Stimulated activated CD4-positive, alpha-beta T cell treated with anti-CD3 and anti-CD28 coated beads, Interleukin-1b, Interleukin-23, amount 100 ng/mL, for 24 hours (primary cell): ENCODE measurements at places on chromosomes 1 and 21.

DNA sequence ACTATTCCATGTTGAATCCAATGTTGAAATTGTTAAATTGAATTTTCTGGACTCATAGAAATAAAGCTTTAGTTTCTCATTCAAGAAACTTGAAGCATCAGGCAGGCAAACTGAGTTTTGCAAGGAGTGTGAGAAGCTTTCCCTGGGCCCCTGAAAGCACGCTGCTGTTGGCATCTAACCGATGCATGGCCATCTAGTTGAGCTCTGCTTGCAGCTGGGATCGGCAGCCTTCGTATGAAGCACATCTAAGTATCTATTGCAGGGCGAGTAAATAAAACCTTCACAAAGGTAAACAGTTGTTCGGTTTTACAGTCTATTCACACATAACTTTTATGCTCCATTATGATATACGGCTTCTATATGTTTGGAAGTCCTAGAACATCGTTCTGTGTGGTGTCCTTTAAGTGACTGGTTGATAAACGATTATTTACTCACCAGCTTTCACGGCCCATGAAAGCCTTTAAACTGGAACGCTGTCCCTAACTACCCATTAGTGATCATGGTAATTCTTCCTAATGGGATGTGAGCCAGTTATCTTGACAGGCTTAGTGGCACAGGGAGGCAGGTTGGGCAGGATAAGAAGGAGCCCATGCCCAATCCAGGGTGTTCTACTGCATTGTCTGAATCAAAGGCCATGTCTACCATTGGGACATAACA lies 71.7 kb downstream of the SEC16B start:
- DNase-seq = no peak

DNA sequence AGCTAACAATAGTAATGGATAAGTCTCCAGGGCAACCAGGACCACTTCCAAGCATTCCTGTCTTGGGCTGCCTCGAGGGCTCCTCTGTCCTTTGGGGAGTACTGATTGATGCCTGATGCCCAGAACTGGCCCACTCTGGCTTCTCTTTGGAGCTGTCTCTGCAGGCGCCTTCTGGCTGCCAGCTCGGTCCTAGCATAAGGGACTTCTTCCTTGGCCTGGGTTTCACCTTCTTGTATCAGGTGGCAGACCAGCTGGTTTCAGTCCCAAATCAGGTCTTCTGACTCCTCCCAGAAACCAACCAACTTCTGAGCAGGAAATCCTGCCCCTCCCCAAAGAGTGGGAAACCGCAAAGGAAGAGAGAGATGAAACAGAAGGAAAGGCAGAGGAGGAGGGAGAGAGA lies 10.6 kb downstream of the G0S2 start:
- DNase-seq = no peak

GRCh38 chr1:110606657-110607535 lies 738 bp upstream of the KCNA2 start:
- DNase-seq = peak; percentile 17

- DNase-seq = no peak
Measured at GRCh38 chr21:33063907-33064622, 5.9 kb upstream of the OLIG1 start.

DNA sequence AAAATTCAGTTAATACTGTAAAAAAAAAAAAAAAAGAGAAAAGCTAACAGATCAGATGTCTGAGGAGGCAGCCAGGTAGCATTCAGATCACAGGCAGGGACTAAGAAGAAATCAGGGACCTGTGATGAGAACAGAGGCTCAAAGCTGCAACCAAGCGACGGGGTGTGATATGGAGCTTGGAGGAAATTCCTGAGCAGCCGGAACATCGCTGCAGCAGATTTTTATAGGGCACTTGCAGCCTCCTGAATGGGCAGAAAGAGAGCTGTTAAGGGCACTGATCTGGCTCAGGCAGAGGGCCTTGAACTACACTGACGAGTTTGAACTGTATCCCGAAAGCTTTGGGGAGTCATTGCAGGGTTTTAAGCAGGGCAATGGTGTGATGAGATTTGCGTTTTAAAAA lies 315.4 kb downstream of the ADGRL2 start:
- DNase-seq = no peak

GRCh38 chr1:218553197-218553596 lies 208.1 kb downstream of the TGFB2 start:
- no peak for DNase-seq

- DNase-seq = no peak
Measured at GRCh38 chr1:220356981-220357850, 85.0 kb upstream of the RAB3GAP2 start.

DNA sequence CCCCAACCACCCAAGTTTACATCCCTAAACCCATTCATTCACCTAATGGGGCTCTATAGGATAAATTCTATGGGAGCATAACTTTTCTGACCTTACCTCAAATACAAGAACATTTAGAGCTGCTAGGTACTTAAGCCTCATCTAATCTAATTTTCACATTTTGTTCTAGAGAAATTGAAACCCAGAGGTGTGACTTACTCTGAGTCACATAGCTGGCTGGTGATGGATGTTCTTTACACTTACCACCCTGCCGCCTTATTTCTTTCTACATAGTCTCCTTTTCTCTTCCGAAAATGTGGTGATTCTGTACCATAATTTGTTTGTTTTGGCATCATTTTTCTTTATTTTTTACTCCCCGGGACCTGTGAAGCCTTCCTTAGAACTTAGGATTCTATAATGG lies 20.3 kb downstream of the TIPRL start:
- no peak for DNase-seq

DNA sequence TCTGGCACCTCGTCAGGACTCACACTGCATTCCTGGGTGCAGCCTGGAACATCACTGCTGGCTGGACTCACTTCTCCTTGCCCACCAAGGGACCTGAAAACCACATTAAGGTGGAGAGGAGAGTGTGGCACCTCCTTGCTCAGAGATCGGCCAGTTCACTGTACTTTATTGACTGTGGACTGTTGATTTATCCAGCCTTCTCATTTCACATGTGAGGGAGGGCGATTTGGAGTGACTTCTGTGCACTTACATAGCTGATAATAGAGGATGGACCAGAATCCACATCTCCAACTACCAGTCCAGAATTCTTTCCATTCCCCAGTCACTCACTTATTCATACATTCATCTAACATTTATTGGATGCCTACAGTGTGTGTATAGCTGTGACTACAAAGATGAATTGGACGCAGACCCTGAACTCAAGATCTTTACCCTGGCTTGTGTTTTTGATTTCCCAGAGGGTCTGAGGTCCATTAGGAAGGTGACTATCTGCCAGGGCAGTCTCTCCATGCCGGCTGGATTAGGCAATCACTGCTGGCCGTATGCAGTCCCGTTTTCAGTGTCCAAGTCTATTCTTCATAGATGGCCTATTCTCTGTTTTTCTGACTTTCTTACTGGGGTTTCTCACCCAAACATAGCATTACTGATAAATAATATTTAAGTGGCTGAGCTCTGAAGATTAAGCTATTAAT lies 233.5 kb upstream of the SGIP1 start:
- DNase-seq = no peak

- DNase-seq = no peak
Measured at GRCh38 chr1:96080925-96081324, 640.7 kb upstream of the PTBP2 start.

GRCh38 chr1:16324456-16324890 lies 27.8 kb downstream of the FBXO42 start:
- no peak for DNase-seq

DNA sequence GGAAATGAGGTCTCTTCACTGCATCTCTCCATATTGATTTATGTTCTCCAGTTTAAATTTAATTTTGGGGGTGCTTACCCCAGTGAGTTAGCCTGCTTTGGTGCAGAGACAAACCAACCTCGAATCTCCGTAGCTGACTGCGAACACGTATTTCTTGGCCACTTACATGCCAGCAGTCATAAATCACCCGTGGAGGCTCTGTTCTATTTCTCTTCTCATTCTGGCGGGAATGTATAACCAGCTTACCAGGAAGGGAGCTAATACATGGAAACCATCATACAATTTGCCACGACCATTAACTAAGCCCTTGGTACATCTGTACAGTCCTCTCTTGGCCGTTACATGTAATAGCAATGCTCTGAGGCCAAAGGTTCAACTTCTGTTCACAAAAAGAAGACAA lies 148.0 kb downstream of the PLA2G4A start:
- no peak for DNase-seq

DNA sequence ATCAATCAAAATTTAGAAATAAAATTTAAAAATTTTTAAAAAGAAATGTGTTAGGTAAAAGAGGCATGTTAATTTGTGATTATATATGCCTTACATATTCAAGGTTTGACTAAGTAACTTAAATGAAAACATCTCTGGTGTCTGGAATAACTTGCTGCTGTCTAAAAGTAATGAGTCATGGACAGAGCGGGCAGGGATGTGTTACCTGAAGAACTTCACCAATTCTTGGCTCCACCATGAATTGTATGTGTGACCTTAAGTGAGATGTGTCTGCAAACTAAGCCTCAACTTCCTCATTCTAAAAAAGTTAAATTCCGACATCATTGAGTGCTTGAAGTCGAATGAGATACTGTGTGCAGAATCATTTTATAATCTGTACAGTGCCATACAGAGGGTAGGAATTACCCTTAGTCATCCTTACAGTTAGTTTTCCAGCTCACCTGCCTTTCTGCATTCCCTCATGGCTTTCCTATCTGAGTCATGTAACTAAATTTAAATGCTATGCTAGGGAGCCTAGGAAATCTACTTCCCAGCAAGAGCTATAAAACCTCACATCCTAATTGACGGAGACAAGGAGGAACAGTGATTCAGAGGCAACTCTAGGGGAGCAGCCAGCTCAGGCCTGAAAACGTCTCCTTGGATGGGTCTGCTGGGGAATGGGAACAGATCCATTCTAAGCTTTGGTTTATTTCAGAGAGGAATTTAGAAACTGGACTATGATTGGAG lies 100.7 kb upstream of the TSPAN2 start:
- DNase-seq = no peak

DNA sequence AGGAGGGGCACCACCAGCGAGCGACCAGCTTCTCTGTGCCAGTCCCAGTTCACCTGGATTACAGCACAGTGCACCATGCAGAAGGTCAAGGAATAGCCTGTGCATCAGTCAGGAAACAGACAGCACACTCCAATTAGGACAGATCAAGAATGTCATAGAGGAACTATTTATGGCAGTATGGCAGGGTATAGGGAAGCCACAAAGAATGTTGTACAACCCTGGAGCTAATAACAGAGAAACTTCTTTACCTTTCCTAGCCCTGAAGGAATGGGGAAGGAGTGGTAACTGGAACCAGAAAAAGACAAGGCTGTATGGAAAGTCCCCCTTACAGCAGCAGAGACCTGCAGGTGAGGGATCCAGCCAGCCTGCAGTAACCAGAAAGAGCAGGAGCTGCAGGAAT lies 87.8 kb upstream of the USP24 start:
- no peak for DNase-seq

DNA sequence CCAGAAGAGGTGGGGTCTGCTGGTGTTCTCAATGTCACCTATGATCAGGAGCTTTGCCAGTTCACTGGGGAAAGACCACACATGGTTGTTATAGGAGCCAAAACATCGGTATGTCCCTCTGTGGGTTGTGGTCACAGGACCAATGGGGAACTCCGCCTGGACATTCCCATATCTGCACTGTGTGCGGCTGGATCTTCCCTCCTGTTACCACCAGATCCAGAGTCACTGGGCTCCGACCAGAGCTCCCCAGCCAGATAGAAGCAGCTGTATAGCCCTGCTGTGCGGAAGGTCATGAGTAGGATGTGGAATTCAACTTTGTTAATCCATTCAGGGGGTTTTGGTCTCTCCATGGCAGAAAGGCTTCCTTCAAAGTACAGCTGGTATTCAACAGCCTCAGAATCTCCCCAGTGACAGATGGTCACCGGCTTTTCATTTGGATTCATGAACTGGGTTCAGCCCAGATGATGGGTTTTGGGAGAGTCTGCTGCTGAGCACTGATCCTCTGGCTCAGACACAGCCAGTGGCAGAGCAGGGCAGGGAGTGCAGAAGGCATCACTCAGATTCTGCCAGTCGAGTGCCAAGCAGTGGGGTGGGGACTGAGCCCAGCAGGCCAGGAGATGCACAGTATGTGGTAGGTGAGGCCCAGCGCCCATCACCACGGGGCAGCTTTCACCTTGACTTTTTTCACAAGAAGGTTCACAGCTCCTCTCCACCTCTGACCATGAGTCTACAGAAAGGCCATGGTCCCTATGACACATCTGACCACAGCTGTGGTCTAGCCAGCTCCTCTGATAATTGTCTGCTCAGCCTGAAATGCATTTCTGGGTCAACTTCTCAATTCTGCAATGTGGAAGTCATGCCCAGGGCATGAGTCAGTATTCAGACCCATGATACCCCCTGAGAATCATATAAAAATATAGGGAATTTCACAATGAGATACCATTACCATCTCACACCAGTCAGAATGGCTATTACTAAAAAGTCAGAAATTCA lies 2.9 kb upstream of the SHCBP1L start:
- DNase-seq = no peak

DNA sequence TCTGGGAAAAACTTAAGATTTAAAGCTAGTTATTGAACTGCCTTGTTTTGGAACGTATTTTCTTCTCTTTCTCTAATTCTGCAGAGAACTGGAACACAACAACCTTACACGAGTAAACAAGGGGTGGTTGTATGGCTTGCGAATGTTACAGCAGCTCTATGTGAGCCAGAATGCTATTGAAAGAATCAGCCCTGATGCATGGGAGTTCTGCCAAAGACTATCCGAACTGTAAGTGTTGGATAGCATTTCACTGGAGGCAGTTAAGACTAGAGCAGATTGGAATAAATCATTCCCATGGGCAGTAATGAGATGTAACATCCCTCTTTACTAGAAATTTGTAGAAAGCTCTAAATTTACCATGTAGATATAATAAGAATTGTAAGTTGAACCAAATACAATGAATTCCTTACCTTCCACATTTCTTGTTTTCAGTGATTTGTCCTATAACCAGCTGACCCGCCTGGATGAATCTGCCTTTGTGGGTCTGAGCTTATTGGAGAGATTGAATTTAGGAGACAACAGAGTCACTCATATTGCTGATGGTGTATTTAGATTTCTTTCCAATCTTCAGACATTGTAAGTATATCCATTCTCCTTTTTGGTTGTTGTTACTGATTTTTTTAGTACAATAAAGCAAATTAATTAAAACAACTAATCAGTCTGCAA lies 22.9 kb downstream of the LRIG2 start:
- DNase-seq = no peak

DNA sequence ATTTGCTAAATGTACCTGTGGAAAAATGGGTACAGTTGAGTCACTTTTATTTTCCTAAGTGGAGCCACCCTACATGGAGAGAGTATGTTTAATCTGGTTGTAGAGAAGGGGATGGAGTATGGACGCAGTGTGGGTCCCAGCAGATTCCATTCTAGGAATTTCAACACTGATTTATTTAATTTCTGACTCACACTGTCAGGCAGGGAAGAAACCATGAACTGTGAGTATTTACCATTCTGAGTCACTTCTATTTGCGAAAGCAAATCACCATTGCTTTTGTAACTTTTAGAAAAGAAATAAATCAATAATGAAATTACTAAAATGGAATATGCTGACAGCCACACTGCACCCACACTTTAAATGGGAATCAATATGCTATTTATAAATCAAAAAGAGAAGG lies 339.0 kb downstream of the DSCAM start:
- no peak for DNase-seq
